ENCODE measurements at places on chromosomes 12 and 14.

DNA sequence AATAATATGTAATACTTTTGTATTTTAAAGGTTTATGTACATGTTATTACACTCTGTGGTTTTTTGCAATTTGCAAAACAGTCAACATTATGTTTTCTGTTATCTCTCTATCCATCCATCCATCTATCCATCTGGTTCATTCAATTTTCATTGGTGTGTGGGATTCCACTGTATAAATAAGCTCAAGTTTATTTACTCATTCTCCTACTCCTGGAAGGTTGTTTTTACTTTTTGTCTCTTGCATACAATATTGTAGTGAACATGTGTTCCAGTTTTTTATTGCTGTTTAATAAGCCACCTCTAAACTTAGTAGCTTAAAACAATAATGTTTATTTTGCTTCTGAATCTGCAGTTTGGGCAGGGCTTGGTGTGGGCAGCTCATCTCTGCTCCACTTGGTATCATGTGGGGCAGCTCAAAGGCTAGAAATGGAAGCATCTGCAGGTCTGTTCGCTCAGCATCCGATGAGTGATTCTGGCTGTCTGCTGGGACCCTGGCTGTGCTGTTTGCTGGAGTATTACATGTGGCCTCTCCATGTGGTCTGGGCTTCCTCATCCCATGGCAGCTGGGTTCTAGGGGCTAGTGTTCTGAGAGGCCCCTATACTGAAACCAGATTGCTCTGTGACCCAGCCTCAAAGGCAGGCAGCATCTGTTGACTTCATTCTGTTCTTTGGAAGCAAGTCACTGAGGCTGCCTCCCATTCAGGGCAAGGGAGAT is 98.8 kb downstream of the SLC25A47 start:
- no peak for DNase-seq

- DNase-seq = no peak
Measured at GRCh38 chr12:122013791-122014590, 7.7 kb upstream of the BCL7A start.

DNA sequence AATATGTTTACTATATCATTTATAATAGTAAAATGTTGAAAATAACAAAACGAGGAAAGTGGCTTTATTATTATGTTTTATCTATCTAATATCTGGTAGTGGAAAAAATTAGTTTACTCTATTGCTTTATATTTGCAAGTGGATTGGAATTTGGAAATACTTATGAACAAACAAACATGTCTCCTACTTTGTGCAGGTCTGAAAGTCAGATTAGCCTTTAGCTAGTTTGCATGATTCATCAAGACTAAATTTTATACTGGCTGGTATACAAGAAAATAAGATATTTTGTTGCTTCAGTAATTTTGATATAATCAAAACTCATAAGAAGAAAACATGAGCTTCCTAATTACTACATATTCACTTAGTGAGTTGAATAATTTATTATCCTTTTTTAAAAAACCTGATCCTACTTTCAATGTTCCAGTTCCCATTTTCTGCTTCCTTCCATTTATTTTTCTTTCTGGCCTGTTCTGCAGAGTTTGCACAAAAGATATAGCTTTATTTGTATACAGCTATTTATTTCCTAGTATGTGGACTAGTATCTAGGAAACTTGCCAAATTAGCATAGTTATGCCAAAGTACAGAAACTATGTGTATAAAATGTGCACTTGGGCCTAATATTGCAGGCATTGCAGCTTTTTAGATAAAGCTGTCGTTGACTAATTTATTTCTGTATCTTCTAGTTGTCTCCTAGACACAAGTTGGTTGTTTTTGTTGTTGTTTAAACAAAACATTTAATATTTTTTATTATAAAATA is 122.0 kb downstream of the AKAP6 start:
- DNase-seq = peak; percentile 19

- DNase-seq = no peak
Measured at GRCh38 chr12:60842181-60842580, 1246.4 kb downstream of the SLC16A7 start.

GRCh38 chr12:13165617-13166041 is 30.9 kb upstream of the EMP1 start:
- DNase-seq = peak; percentile 71

GRCh38 chr12:11653215-11653753 is 3.8 kb downstream of the ETV6 start:
- no peak for DNase-seq

DNA sequence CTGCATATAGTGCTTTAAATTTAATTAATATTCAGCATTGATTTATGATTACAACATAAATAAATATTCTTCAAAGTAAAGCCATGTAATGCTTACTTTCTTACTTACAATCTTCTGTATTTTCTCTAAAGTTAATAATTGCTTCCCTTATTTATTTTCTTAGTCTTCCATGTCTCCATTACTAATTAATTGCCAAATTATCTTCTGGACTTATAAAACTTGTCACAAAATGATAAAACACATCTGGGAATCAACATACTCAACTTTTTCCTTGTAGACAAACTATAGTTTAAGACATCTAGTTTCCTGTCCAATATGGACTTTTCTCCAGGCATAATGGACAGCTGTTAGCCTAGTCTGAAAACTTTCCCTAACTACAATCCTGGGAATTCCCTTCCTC is 466.6 kb downstream of the FLRT2 start:
- no peak for DNase-seq

- DNase-seq = peak; percentile 89
Measured at GRCh38 chr14:96086032-96086431, 46.9 kb downstream of the C14orf132 start.

DNA sequence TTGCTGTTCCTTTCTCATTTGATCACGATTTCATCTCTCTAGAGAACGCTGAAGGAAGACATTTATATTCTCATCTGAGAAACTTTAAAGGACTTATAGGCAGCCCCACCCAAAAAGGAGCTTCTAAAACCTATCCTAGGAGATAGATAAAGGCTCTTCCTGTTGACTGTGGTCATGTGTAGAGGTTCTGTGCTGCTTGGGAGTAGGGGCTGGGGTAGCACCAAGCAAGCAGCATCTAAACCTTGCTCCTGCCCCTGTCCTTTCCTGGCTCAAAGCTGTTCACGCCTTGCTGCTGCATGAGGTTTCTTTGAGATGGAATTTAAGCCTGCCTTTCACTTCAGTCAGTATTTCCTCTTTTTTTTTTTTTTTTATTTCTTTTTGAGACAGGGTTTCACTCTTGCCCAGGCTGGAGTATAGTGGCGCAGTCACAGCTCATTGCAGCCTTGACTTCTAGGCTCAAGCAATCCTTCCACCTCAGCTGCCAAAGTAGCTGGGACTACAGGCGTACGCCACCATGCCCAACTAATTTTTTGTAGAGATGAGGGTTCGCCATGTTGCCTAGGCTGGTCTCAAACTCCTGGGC is 41.4 kb downstream of the RAB35 start:
- no peak for DNase-seq

GRCh38 chr12:103336940-103337339 is 158.8 kb downstream of the C12orf42 start:
- DNase-seq = no peak

GRCh38 chr12:52019113-52019770 is 12.5 kb downstream of the TAMALIN start:
- no peak for DNase-seq

DNA sequence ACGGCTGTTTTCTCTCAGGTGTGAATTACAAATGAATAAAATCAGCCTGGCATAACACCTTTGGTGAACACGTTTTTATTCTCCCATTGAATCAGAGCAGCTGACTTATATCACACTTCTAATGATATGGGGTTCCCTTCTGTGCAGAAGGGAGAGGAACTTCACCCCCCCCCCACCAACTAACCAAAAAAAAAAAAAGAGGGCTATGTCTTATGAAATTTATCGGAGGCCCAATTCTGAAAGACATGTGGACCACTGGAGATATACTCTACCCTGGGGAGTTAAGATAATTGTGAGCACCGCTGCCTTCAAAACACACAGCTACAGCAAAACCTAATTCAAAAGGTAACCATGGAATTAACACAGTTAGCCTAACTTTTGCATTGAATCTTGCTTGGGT is 4.6 kb downstream of the BCL11B start:
- DNase-seq = no peak

DNA sequence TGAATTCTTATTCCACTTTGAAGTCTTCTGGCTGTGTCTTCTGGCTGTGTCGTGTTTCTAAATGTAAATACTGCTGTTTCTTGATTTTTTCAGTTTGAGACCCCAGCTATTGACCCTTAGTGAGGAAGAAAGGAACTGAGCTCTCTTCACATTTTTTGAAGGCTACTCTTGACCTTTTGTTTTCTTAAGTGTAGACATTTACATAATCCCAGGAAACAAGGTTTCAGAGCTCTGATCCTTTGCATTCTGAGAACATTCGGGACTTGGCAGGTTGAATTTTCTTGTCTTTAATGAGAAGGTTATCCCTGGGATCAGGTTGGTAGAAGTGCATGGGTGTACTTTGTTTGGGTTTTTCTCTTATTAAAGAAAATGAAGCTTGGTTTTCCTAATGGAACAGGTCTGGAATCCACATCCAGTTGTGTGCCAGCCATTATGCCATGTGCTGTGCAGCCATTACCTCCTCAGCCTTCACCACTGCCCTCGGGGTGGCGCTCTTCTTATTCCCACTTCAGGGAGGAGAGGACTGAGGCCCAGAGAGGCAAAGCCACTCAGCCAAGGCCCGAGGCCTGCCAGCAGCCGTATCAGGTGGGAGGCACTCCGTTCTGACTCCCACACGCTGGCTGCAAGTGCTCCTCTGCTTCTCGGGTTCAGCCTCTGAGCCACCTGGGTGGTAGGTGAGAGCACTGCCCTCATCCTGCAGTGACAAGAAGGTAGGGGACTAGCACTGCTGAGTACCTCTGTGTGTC is 120.9 kb downstream of the BEGAIN start:
- DNase-seq = no peak

DNA sequence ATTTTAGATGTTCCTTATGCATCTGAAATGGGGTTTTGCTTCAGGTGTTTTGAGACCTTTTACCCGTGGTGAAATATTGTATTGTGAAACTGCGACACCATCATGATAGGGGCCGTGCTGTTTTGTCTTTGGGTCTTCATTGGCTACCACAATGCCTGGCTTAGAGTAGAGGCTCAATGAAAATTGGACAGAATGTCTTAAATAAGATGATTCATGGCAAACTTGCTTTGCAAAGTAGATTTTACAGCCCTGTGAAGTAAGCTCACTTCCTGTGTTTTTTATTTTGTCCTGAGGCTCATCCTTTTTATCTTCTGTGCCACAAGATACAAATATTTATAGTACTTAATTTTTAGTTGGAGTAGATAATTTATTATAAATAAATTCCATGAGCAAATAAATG is 111.3 kb upstream of the FRMD6 start:
- DNase-seq = peak; percentile 80

GRCh38 chr12:2057795-2058408 is 5.1 kb downstream of the CACNA1C start:
- DNase-seq = no peak

GRCh38 chr14:74364271-74364880 is 16.1 kb downstream of the VRTN start:
- no peak for DNase-seq

DNA sequence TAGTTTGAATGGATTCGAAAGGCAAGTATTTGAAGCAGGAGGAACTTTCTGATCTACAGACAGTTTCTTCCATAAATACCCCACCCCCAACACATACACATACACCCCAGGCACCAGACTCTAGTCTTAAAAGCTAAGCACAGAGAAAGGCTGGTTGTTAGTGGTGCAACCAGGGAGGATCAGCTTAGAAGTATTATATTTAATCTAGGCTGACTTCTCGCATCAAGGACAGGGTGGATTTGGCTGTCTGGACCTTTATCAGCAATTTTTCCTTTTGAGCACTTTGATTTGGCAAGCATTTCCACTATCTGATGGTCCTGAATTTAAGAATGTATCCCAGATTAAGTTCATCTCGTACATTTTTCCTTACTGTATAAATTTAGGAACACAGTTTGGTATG is 1489.8 kb upstream of the FLRT2 start:
- no peak for DNase-seq

GRCh38 chr12:104291867-104292524 is 11.5 kb upstream of the EID3 start:
- peak; percentile 10 for DNase-seq

DNA sequence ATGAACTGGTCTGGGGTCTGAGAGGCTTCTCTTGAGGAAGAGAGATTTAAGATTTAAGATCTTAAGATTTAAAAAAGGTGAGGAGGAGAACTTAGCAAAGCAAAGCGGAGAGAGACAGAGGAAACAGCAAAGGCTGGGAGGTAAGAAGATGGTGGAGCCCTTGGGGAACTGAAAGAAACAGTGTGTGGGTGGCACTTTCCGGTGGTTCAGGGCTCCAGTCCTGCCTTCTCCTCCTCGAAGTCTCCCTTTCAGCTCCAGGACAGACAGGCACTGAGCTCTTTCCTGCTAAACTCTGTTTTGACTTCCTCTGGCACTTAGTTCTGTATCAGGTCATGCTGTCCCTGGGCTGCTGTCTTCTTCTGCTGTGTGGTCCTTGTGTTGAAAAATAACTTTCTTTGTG is 298.7 kb upstream of the SRRM4 start:
- DNase-seq = no peak

GRCh38 chr14:52240623-52241022 is 26.9 kb upstream of the PTGDR start:
- no peak for DNase-seq

DNA sequence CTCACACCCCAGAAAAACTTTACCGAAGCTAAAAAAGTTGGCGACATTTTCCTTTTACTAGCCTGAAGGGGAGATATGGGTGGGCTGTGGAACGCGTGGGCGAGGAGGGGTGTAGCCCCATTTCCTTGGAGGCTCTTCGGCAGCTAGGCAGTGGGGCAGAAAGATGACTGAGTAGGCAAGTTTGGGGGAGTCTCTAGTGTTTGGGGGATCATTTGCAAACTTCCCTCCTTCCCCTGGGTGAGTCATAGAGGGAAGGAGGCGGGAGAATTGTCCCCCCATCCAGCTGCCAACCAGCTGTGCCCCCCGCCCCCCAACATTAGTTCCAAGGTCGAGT is 2.3 kb downstream of the GLI1 start:
- no peak for DNase-seq

DNA sequence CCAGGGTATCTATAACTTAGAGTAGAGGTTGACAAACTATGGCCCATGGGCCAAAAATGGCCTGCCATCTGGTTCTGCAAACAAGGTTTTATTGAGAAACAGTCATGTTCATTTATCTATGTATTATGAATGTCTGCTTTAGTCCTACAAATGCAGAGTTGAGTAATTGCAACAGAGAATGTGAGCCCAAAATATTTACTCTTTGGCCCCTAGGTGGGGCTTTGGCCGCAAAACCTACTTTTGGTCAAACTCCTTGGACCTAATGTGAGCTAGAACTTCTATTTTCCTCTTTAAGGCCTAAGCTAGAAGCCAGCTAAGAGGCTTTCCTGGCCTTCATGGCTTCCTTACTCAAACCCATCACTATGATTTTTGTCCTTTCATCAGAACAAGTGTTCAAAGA is 379.1 kb downstream of the NELL2 start:
- DNase-seq = no peak

- peak; percentile 55 for DNase-seq
Measured at GRCh38 chr14:89351516-89352404, 65.3 kb downstream of the FOXN3 start.

GRCh38 chr12:104055686-104056388 is 5.8 kb upstream of the GLT8D2 start:
- DNase-seq = peak; percentile 46

GRCh38 chr12:81360916-81361315 is 283.0 kb downstream of the ACSS3 start:
- no peak for DNase-seq

GRCh38 chr14:80378084-80378690 is 166.9 kb upstream of the DIO2 start:
- no peak for DNase-seq

Measured in EH (cell line).